ENCODE measurements at places on chromosomes 3 and 15.

- DNase-seq, result no peak
These were observed 83.5 kb downstream of the SLC25A26 start for GRCh38 chr3:66304293-66304692.

DNA sequence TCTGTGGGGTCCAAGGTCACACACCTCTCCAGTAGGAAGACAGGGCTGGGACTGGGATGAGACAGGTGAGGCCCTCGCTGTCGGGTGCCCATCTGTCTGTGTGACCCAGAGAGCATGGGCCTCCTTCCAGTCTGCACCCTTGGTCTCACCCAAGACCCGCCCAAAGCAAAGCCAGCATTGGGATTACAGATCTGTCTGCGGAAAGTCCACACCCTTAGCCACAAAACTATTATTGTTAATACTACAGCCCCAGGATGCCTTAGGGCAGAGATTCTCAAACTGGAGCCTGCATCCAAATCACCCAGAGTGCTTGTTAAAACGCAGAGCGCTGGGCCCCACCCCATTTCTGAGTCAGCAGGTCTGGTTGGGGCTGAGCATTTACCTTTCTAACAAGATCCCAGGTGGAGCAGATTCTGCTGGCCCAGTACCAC lies 58.5 kb upstream of the ZNF148 start:
- no peak for DNase-seq

DNA sequence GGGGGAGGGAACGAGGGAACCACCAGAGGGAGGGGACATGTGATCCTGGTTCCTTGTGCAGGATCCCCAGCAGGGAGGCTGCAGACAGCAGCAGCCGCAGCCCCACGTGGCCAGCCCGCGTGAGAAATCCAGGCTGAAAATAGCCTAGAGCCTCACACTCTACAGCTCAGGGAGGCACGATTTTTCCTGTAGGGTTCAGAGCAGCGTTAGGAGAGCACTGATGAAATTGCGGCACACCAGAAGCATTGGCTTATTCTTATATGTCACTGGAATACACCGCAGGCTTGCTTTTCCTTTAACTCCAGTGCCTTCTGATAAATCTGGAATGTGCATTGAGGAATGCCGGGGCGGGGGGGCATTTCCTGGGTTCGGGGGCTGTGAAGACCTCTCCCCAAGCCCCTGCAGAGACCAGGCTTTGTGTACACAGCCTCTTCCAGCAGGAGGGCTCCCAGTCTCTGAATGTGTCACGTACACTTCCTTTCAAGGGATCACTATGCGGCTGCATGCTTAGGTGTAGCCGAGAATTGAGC lies 193.0 kb downstream of the ATP10A start:
- no peak for DNase-seq

DNA sequence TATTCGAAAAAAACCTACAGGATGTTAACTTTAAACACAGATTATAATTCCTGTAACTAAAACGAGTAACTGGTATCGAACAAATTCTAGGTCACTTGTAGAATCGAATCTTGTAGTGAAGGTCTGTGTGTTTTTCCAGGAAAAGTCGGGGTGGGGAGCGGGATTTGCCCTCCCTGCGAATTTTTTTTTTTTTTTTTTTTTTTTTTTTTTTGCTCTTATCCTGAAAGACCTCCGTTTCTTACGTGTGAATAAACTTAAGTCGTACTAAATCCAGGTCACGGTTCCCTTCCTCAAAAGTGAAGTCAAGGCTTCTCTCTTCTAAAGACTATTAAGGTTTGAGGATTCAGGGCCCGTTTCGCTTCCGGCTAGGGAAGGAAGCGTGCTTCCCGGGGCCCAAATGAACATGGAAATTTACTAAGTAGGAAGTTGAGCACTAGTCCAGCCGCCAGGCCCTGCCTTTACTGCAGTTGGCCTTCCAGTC lies 770 bp downstream of the TBC1D5 start:
- no peak for DNase-seq

DNA sequence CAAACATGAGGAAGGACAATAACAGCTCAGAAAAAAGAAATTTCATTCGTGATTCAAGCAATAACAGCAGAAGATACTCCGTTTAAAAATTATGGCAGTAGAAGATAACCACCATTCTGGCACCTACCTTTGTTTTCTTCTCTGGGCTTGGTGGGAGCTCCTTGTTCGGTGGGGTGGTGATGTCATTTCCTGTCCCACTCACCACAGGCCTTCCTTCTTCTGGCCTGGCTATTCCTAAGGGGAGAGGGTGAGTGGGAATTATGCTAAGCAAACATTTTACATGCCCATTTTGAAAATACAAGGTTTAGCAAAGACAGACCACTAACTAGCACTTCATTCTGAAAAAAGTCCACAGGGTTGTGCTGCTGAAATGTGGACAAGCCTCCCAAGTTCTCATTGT lies 74.4 kb downstream of the DHX30 start:
- no peak for DNase-seq

DNA sequence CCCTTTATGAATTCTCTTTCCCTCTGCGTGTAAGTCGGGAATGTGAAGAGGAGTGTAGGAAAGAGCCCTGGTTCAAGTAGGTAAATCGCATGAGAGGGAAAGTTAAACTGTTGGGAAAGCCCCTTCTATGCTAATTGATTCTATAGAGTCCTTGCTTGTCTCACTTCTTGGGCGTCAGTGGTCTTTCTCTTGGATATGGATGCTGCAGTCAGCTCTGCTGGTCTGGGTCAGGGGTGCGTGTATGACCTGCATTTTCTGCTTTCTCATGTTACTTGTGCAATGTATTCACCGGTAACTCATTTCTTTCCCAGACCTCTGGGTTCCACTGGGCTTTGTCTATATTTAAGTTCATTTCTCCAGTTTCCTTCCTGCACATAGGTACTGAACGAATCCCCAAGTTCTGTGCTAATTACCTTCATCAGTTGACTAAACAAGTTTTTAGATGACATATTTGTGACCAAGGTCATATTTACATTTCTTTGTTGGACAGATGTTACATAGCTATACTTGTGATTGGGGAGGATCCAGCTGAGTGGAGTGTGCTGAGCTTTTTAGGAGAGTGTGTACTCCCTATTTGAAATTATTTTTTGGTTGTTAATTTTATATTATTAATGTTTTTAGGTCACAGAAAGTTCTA lies 1.4 kb downstream of the SETD5 start:
- DNase-seq, result no peak

GRCh38 chr3:135927155-135927554 lies 38.4 kb upstream of the PPP2R3A start:
- DNase-seq, result no peak

DNA sequence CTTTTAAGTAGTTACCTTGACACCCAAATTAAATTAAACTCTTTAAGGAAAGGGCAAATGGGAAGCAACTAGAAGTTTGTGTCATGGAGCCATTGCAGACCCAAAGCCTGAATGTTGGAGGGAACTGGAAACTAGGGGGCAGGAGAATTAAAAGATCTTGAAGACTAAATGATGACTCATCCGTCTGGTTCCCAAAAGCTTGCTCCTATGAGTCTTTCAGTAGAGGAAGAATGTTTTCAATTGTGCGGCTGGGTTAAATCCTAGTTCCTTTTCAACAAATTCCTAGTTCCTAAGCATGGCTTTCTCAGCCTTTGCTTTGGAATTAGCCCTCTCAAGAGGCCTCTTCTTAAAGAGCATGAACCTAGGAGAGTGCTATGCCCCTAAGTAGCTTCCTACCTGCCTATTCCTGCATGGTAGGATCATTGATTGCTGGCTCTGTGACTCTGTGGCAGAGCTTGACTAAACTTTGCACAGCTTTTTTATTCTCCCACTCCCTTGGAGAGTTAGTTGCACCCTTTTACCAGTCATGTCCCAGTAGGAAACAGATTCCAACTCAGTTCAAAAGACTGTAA lies 17.7 kb downstream of the CLEC3B start:
- no peak for DNase-seq

GRCh38 chr3:132749786-132750185 lies 27.6 kb upstream of the NPHP3 start:
- no peak for DNase-seq

- no peak for DNase-seq
These were observed 39.6 kb downstream of the COL8A1 start for GRCh38 chr3:99678023-99678422.

All from activated T-helper 1 cell treated with Interleukin-2 at 50 U/mL for 16 hours (primary cell).